ENCODE measurements at places on chromosomes 4 and X.

- DNase-seq, result peak; percentile 26
These were observed 1.3 kb downstream of the PCDH7 start for GRCh38 chr4:30721185-30722091.

DNA sequence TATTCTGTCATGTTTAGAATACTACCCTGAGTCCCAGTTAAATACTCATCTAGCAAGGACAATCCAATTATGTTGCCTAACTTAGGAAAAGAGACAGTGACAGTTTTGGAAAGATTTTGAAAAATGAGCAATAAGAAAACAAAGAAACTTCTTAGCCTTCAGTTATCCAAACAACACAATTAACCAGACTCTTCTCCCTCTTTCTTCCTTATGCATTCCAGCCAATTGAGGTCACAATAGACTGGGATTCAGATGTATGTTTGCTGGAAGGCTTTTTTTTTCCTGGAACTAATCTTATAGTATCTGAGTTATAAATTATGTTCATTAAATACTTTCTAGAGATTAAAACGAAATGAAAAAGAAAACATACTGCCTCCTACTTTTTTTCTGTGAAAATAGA is 109.6 kb downstream of the GUCY2F start:
- DNase-seq, result peak; percentile 14

GRCh38 chr4:185734214-185734613 is 77.8 kb downstream of the SORBS2 start:
- no peak for DNase-seq

DNA sequence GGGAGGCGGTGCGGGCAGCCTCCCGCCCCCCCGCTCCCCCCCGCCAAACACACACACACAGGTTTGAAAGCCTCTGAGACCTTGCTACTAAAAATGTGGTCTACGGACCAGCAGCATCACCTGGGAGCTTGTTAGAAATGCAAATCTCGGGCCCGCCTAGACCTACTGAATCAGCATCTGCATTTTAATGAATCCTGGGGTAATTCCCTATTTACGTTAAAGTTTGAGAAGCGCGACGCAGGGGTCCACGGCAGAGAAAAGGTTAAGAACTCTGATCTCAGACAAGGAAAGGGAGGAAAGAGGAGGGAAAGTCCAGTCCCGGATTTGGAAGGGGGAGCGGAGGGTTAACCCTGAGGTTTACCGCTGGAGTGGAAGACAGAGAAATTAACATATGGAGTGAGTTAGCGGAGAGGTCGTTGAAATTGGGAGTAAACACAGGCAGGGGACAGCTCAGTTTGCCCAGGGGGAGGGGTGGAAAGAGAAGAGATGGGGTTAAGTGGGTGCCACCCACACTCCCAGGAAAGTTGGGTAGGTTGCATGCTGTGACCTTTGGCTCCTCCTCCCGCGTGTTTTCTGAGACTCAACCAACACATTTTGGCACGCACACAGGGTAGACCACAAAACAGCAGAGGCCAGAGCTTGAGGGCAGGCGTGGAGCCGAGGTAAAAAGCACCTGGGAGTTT is 483.6 kb downstream of the BCOR start:
- DNase-seq, result no peak

- DNase-seq, result peak; percentile 84
These were observed 169.6 kb upstream of the MXRA5 start for GRCh38 chrX:3516051-3516541.

DNA sequence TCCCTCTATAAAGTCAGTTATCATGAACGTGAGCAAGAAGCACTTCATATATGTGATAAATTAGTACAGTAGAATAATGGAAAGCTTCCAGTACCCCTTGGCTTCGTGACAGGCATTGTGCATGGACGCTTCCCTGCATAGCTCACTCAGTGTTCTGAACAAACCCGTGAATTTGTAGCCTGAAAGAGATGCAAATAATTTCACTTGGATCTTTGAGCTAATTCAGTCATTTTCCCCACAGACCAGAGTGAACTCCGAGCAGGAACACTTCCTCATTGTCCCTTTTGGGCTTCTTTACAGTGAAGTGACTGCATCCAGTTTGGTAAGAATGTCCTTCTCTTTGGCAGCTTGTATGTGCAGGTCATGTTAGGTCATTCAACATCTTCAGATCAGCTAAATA is 50.1 kb downstream of the ADD1 start:
- DNase-seq, result no peak

DNA sequence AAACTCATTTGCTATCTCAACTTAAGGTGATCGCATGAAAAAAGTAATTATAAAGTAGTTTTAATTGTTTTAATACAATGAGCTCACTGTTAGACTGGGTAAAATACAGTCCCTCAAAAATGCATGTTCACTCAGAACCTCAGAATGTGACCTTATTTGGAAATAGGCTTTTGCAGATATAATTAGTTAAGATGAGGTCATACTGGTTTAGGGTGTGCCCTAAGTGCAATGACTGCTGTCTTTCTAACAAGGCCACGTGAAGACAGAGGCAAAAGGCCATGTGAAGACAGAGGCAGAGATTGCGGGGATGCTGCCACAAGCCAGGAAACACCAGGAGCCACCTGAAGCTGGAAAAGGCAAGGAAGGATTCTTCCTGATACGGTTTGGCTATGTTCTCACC is 262.1 kb downstream of the NKX6-1 start:
- peak; percentile 25 for DNase-seq

DNA sequence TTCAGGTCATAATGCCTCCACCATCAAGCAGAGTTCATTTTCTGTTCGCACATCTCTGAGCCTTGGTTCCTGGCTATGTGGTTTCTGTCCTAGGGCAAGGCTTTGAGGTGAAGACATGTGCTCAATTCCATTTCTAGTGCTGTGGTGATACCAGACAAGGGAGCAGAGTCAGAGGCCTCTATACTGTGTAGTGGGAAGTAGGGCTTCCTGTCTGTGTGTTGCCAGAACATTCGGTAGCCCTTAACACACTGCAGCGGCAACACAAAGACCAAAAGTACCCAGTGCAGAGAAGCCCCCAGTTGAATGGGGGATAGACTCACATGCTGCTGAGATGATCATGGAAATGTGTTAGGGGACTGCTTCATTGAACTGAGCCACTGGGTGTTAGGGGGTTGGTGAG is 56.4 kb downstream of the STARD8 start:
- no peak for DNase-seq

GRCh38 chrX:6678313-6678712 is 143.4 kb upstream of the VCX3A start:
- no peak for DNase-seq

DNA sequence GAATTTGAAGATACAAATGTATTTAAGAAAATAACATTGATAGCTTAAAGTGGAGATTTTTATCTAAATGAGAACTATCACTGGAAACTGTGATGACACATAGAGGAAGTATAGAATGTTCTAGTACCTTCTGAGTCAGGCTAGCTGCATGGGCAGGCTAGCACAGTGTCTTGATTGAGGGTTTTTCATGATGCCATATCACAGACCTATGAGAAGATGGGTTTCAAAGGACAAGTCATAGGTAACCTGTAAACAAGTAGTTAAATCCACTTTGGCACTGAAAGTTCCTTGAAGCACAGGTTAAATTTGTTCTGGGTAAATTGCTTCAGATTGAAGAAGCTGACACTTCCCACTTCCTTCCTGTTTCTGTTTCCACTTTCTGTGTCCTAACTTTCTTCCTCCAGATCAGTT is 48.2 kb upstream of the CDKN2AIP start:
- peak; percentile 9 for DNase-seq

GRCh38 chr4:41880840-41881831 is 54.1 kb upstream of the TMEM33 start:
- DNase-seq, result peak; percentile 13

DNA sequence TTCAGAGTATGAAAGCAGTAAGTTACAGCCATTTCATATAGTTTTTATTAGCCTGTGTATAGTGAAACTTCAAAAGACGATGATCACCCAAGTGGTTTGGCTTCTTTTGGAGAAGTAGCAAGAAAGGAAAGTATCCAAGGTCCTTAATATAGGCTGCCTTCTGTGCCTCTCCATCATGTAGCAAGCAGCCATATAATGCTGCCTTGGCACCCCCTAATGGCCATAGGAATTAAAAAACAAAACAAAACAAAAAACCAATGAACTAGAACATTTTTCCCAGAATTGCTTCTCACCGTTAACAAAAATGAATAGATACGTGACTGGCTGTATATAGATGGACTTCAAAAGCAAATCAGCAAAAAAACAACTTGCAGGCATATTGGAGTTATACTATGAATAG is 18.9 kb downstream of the LAMP2 start:
- no peak for DNase-seq

- no peak for DNase-seq
These were observed 272.7 kb upstream of the TAPT1 start for GRCh38 chr4:16498978-16499377.

DNA sequence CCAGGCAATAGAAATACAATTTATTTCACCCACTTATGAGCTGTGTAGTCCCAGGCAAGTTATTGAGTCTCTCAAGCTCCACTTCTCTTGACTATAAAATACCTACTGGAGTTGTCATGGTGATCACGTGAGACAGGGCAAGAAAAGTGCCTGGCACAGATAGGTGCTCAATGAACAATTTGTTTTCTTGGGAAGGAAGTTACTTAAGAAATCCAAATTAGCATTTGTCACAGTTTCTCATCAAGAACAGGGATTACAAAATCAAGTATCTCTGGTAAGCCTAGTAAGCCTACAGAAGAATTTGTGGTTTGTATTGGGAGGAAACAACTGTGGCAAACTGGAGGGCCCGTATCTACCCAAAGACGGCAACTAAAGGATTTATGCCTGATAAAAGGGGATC is 37.5 kb upstream of the RASGEF1B start:
- DNase-seq, result no peak

- DNase-seq, result no peak
These were observed 100.7 kb upstream of the HCCS start for GRCh38 chrX:11010476-11010875.

DNA sequence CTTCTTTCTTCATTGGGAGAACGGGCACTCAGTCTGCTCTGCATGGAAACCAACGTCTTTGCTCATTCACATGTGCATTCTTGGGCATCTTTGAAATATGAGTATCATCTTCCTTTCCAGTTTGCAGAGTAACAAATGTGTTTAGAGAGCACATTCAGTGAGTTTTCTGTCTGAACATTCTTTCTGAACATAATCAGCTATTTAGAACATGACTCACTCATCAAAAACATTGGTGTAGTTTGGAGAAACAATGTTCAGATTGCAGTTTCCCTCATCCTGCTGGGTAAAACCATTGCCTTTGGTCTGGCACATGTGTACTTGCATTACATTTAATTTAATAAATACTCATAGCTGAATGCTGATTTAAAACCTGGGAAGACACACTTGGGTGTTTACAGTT is 81.5 kb upstream of the F9 start:
- DNase-seq, result no peak

DNA sequence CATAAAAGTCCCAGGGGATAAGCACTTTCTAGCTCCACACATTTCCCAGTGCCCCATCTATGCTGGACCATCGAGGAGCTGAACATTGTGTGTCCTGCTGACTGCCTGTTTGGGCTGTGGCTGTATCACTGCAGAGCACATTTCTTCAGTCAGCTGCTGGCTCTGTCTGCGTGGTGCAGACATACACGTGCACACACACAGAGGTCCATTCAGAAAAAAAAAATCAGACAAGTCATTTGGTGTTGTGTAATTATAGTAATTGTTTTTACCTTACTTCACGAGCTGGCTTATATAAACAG is 1.1 kb upstream of the PDLIM3 start:
- DNase-seq, result no peak

- DNase-seq, result peak; percentile 92
These were observed 43.6 kb downstream of the RTL9 start for GRCh38 chrX:110402091-110402849.

DNA sequence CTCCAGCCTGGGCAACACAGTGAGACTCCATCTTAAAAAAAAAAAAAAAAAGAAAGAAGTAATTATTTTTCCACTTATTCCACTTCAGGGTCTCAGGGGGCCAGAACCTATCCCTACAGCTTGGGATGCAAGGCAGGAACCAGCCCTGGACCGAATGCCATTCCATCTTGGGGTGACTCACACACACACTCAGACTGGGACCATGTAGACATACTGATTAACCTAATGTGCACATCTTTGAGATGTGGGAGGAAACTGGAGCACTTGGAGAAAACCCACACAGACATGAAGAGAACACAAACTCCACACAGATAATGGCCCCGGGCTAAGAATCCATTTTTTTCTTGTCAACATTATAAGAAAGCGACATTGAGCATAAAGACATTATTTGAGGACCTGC is 132.5 kb downstream of the PTTG2 start:
- peak; percentile 74 for DNase-seq

DNA sequence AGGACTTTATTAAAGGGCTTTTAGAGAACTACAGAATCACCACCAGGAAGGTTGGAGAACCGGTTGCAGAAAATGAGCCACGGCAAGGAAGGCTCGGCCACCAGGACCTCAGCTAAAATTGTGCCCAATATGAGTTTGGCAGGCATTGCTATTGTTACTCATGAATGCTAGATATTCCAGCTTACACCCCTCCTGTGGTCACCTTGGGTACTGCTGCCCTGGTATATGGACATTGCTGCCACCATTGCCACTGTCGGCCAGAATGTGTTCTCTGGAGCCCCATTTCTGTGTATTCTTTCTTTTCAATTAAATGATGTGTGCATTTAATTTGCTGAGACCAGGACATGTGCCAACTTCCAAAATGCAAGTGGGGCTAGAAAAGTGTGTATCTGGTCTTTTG is 626.7 kb upstream of the BOD1L1 start:
- DNase-seq, result peak; percentile 49

- peak; percentile 31 for DNase-seq
These were observed 1702.3 kb downstream of the STIM2 start for GRCh38 chr4:28562913-28563312.

- no peak for DNase-seq
These were observed 1197.9 kb downstream of the TECRL start for GRCh38 chr4:63211375-63211774.

- peak; percentile 33 for DNase-seq
These were observed 202.7 kb downstream of the SPRY1 start for GRCh38 chr4:123599061-123599919.

DNA sequence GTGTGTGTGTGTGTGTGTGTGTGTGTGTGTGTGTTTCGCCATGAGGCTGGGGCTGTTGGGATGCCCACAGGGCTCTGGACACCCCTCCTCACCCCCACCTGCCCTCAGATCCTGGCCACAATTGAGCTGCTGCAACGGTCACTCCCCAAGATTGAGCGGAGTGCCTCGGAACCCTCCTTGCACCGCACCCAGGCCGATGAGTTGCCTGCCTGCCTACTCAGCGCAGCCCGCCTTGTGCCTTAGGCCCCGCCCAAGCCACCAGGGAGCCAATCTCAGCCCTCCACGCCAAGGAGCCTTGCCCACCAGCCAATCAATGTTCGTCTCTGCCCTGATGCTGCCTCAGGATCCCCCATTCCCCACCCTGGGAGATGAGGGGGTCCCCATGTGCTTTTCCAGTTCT is 10.2 kb downstream of the ARAF start:
- no peak for DNase-seq

GRCh38 chr4:101643186-101643837 is 147.2 kb upstream of the BANK1 start:
- DNase-seq, result no peak

- DNase-seq, result no peak
These were observed 48.1 kb downstream of the GPRIN3 start for GRCh38 chr4:89259301-89260028.

- DNase-seq, result peak; percentile 32
These were observed 1.4 kb downstream of the DDX3X start for GRCh38 chrX:41335198-41335957.

GRCh38 chr4:187090401-187090800 is 366.7 kb upstream of the FAT1 start:
- DNase-seq, result peak; percentile 92

- peak; percentile 85 for DNase-seq
These were observed 105.4 kb upstream of the TBC1D9 start for GRCh38 chr4:140861359-140862176.
